Omental fat pad (tissue), 4 donors: ENCODE measurements at places on chromosomes 11 and 22. TPM values are rescaled to one million over a fixed set of nuclear protein-coding genes. Genes with fewer than 3 reads are reported as not detected.

GRCh38 chr11:72668629-72669347, 5.4 kb downstream of the PDE2A start:
- no peak for DNase-seq

Gene AIFM3
- 2.6 TPM for total RNA-seq

DNA sequence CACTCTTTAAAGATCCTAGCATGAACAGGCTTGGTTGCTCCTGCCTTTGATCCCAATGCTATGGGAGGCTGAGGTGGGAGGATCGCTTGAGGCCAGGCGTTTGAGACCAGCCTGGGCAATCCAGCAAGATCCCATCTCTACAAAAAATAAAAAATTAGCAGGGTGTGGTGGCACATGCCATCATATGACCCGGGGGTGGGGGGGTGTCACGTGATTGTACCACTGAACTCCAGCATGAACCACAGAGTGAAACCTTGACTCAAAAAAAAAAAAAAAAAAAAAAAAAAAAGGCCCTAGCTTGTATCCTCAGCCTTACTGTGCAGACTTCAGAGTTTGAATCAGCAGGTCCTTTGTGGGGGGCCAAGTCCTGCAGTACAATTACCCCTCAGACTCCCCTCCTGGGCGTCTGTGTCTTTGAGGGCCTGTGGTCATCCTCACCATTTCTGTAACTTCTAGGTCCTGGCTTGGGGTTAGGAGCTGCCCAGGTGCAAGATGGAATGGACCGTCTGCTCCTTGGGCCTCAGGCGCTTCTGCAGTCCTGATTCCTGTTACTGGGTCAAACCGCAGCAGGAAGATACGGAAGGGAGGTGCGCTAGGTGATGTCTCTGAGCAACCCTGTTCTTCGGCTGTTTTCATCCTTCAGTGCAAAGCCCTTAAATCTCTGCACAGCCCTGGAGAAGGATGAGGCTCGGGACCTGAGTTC, 208.1 kb downstream of the CTTN start:
- DNase-seq: no peak

Gene TSSK2
- 0.79 TPM for total RNA-seq

DNA sequence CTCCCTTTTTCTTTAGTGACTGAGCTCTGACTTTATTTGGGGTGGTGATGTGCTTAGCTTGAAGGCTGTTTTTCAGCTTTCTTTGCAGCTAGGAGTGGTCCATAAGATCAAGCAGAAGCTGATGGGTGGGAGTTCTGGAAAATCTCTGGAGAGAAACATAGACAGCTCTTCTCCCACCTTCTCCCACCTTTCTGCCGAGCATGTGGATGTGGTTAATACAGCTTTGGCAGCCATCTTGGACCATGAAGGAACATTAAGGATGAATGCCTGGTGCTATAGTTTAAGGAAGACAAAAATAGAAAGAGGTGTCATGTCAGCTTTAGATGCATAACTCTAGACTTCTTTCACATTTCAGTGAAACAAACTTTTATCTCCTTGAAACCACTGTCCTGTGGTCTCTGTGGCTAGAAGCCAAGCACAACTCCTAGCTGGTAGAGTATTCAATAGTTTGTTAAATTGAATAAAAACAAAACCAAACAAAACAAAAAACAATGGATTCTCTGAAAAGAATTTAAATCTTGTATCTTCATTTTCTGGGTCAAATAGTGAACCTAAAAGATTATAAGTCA, 203.6 kb upstream of the SESN3 start:
- no peak for DNase-seq
